ENCODE measurements at places on chromosomes 2 and 18.

DNA sequence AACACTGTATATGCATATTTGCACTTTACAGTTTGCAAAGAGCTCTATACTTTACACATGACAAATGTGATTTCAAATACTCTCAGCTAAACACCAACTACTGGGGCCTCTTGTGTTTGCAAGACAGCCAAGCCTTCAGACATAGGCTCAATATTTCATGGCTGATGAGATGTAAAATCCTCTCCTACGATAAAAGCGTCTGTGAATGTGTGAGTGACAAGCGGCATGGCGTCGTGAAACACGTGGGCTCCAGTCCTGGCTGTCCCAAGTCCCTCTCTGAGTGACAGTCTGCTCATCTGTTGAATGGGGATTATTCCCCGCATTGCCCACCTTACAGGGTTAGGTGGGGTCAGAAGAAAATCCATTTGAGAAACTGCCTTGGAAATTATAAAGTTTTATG lies 489.8 kb downstream of the RNF144A start:
- no peak for DNase-seq

DNA sequence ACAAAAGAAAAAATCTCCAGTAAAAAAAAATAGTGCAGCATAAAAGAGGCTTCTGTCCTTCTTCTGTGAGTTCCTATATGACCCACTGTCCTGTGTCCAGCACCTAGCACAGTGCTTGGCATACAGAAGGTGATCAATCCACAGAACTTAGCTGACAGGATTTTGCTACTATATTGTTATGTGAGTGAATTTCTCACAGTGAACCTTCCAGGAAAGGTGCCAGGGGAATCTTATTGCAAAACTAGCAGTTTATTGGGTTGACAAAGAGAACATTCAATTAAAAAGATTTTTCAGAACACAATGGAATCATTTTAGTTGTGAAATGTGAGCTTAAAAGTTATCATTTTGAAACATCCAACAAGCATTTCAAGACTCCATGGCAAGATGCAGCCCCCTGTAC lies 12.4 kb upstream of the TRIB2 start:
- DNase-seq, result no peak

GRCh38 chr2:3488855-3489763 lies 30.2 kb downstream of the ADI1 start:
- no peak for DNase-seq

GRCh38 chr18:22609642-22610041 lies 191.9 kb upstream of the CTAGE1 start:
- DNase-seq, result no peak

- no peak for DNase-seq
Measured at GRCh38 chr18:9446839-9447238, 28.5 kb upstream of the RALBP1 start.

- DNase-seq, result no peak
Measured at GRCh38 chr2:68948710-68949109, 4.0 kb downstream of the GKN2 start.

GRCh38 chr2:159476329-159476728 lies 140.0 kb downstream of the BAZ2B start:
- DNase-seq, result no peak

- DNase-seq, result no peak
Measured at GRCh38 chr2:112622528-112622849, 23.2 kb upstream of the SLC20A1 start.

DNA sequence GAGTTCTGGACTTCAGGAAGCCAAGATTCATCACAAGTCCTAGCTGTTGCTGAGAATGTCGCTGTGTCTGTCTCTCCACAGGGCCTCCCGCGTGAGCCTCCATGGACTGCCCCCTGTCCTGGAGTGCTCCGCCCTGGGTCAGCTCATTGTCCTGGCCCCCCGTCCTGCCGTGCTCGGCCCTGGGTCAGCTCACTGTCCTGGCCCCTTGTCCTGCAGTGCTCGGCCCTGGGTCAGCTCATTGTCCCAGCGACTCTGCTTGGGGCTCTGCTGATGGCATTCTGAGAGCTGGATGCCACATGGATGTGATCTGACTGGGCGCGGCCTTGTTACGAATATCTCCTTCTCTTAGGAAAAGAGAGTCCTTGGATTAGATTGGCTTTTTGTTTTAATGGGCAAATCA lies 78.5 kb downstream of the EIPR1 start:
- no peak for DNase-seq

DNA sequence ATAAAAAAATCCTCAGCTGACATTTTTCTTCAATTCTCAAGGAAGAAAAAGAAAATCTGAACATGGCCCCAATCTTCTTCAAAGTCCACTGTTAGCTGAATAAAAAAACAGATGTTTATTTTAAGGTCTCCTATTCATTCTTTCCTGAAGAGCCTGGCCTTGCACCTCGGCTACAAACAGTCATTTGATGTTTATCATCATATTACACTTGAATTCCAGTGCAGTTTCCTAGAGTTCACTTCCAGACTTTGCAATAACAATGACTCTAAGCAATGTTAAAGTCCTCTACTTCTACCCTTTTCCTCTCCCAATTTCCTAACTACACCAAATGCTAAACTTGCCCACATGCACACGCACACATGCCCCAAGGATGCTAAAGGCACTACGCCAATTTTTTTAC lies 70.1 kb downstream of the NOL10 start:
- DNase-seq, result no peak

DNA sequence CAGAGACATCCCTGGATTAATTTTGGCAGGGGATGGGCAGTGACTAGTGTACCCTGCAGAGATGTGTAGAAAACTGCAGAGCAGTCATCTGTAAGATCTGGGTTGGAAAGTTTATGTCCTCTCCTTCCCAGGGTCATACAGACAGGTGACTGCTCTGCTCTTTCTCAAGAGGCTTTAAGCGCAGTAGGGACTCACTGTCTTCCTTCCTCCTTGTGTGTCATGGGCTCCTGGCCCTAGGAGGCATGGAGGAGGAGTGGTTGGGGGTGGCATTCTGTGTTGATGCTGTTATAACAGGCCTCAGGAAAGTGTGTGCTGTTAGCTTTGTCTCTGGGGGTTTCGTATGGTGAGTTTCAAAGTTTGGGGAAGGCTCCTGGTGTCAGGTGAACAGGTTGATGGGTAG lies 130.5 kb upstream of the MGAT5 start:
- no peak for DNase-seq

DNA sequence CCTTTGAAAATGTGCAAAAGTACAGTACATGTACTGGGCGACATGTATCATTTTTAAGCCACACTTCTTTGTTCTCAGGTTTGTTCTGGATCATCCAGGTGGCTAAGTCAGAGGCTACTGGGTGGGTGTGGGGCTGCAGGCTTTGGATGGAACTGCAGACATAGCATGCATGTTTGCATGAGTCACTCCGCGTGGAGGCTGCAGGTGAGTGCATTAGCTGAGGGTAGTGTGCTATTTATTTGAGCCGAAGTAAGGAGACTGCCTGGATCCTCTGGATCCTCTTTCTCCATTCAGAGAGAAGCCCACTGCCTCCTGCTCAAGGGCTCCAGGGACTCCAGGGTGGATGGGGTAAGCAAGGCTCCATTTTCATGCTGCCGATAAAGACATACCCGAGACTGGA lies 9.4 kb upstream of the NEURL3 start:
- DNase-seq, result no peak

DNA sequence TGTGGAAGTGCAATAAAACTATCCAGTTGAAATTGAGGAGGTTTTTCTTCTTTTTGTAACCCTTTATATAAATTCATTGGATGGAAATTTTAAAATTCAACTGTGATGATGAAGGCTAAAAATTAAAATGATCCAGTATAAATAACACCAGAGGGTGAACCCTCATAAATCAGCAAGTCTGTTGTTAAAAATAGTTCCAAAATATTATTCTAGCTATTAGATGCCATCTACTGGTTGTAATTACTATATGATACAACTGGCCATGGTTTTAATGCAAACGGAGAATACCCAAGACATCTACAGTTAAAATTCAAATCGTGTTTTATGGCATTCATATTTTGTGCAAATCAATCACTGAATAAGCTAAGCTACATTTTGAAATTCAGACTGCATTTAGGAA lies 53.8 kb downstream of the TMEM200C start:
- peak; percentile 35 for DNase-seq

DNA sequence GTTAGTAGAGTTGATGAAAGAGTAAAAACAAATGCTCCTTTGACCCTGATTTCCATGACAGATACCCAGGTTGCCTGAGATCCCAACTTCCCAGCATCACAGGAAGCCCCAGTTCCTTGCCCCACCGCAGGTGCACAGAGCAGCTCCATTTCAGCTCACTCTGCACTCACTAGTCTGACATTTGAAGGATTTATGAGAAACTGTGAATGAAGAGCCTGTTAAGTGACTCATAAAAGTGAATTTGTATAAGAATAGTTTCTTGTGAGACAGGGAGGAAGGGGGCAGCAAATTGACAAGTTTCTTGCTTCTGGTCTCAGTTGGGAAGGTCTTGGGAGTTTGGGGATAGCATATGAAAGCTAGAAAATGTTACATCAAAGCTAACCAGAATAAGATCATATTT lies 248.7 kb upstream of the ATP5MC3 start:
- DNase-seq, result no peak

GRCh38 chr2:177000061-177000714 lies 212.4 kb upstream of the HNRNPA3 start:
- no peak for DNase-seq

DNA sequence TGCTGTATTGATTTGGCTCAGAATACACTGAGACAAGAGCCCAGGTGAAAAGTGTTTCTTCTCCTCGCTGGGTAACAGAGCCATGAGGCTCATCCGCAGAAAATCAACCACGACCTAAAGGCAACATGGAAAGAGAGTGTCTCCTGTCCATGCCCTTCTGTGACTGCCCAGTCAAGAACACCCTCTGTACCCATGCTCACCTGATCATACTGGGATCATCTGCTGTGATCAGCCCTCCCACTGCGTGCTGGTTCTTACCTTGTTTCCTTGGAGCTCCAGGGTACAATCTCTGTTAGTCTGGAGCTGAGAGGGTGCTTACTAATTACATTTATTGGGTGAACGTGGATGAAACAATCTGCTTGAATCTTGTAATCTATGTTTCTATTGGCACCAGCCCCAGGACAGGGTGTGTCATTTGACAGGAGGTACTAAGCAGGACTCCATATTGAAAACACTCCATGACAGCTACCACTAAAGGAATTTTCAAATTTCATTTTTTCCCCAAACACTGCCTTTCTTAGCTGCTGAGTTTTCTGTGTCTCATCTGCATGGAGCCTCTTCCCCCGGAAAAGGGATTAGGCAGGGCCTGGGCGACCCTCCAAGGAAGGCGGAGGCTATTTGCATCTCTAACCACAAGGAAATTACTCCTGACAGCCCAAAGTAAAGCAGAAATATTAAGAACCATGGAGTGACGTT lies 39.7 kb upstream of the GRP start:
- DNase-seq, result no peak

- DNase-seq, result no peak
Measured at GRCh38 chr18:78814766-78815165, 164.9 kb upstream of the SALL3 start.

DNA sequence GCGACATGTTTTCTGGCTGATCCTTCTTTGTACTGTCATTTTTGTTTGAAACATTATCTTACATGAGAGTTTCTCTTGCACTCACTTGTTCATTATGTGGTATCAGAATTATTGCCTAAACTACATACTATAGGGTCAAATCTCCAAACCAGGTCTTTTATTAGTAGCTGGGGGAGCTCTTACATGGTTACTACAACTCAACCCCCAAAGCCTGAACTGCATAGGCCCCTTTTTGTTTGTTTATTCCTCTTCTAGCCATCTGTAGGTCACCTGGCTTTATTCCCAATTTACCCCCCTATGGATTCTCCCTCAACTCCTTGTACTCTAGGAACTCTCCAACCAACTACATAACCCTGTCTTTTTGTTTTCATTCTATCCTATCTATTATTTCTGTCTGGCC lies 46.7 kb downstream of the PUM2 start:
- DNase-seq, result no peak

Measured in NCI-H1694 treated with DMSO at 0.1 percent for 48 hours (cell line).